ENCODE measurements at places on chromosomes 3 and 15.
A peak's percentile ranks its signal among the peaks of the same experiment; 100 is the strongest.

GRCh38 chr3:179558742-179559364 lies 3.9 kb upstream of the ACTL6A start:
- peak; percentile 26 for DNase-seq

DNA sequence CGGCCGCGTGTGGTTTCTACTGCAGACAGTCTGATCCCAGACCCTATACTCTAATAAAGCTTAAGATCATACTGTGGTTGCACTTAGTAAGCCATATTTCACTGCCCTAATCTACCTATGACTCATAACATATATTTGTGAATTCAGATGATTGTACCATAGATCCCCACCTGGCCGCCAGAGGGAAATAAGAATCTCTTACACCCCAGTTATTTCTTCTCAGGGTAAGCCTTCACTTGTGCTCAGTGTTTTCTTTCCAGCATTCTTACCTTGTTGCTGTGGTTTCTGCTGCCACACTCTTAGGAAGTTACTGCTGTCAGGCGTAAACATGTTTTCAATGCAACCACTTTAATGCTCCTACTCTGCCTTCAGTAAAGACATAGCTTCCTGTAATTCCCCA lies 105.9 kb downstream of the B3GALNT1 start:
- no peak for DNase-seq

GRCh38 chr3:105401691-105402149 lies 35.0 kb downstream of the ALCAM start:
- no peak for DNase-seq

- no peak for DNase-seq
Observed at GRCh38 chr15:99651023-99651807, 82.0 kb downstream of the LYSMD4 start.

- no peak for DNase-seq
Observed at GRCh38 chr3:42130007-42130328, 38.8 kb downstream of the TRAK1 start.
